ENCODE measurements at places on chromosomes 11 and 22.

- no peak for DNase-seq
Observed at GRCh38 chr11:119509282-119509841, 86.4 kb upstream of the THY1 start.

DNA sequence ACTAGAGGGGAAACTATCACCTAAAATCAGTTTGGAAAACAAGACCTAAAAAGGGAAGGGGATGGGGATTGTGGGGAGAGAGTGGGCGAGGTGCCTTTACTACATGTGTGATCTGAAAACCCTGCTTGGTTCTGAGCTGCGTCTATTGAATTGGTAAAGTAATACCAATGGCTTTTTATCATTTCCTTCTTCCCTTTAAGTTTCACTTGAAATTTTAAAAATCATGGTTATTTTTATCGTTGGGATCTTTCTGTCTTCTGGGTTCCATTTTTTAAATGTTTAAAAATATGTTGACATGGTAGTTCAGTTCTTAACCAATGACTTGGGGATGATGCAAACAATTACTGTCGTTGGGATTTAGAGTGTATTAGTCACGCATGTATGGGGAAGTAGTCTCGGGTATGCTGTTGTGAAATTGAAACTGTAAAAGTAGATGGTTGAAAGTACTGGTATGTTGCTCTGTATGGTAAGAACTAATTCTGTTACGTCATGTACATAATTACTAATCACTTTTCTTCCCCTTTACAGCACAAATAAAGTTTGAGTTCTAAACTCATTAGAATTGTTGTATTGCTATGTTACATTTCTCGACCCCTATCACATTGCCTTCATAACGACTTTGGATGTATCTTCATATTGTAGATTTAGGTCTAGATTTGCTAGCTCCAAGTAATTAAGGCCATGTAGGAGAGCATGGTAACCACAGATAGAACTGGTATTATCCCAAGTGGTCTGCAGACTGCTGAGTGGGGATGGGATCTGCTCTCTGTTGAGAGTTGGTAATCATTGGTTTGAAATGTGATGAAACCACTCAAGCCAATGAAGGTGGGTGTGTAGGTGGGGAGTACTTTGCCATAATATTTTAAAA is 3.6 kb downstream of the NEAT1 start:
- peak; percentile 87 for DNase-seq

DNA sequence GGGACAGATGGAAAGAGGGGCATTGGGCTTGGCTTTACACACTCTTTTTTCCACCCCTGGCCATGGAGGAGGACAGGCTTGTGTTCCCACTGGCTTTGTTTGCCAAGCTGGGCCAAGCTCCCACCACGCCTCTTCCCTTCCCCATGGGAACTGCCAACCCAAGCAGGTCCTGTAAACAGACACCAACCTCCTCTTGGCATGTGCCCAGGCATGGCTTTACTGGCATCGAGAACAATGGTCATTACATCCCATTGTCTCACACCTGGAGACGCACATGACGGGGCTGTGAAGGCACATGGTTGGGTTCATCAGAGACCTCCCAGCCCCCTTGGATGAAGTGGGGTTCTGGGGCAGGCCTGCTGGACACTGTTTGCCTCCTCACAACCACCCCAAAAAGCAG is 11.7 kb downstream of the SEC14L3 start:
- DNase-seq = no peak

DNA sequence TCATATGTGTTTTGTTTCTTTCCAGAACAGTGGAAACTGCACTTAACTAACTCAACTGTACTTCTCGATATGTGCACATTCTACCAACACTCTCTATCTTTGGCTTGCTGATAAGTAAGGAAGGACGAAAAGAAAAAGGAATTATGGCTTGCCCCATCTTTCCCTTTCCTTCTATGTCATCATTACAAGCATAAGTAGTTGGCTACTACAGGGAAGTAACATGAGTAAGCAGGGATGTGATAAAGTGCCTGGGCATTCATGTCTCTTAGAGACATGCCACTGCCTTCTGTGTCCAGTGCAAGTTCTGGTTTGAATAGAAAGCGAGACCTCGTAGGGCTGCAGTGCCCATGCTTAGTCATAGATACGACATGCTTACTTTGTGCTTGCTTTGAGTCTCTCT is 342.5 kb downstream of the ETS1 start:
- no peak for DNase-seq

DNA sequence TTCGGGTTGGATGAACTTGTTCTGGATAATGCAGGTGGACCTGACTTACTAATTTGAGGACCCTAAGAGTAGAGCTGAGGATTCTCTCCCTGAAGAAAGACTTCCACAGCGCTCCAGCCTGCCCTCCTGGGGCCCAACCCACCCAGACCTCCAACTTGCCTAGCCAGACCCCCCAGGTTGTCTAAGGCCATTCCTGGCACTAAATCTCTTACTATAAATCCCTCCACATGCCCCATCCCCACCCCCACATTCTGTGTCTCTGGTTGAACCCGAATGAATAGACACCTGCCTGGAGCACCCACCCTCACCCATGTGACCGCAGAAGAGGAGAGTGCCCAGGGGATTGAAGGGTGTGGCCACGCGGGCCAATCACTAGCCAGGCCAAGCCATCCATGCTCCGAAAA is 1480.0 kb downstream of the TBC1D22A start:
- no peak for DNase-seq

DNA sequence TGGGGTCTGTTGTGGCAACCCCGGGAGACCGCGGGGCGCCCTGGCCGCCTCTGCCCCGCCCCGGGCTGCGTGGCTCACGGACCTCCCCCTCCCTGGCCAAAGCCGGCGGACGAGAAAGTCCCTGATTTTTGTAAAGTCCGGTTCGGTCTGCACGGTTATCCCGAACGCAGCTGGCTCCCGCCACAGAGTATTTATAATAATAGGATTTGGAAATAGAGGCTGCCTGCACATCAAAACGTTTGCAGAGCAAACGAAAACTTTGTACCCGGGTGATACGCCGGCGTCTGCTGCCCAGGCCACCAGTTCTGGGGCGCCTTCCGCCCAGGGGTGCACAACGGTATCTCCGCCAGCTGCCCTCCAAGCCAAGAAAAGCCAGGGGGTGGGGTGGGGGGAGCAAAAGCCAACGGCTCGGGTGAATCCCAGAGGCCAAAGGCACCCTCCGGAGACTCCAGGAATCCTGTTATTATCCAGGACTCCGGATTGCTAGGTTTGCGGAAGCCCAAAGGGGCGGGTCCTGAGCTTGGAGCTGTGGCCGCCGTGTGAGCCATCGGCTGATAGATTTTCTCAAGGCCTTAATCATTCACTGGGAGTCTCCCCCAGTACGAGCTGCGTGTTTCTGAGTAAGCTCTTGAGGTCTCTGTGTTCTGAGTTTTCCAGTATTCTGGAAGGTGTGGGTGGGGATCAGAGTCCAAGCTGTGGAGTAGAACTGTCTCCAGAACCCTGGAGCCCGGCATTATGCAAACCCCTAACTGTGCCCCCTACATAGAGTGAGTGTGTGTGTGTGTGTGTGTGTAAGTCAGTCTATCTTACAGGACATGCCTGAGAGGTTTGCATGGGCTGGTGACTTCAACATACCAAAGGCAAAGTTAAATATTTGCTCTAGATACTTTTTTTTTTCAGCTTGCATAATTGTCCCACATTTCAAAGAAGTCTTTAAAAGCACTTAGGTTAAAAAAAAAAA is 673 bp upstream of the SHANK2 start:
- no peak for DNase-seq

DNA sequence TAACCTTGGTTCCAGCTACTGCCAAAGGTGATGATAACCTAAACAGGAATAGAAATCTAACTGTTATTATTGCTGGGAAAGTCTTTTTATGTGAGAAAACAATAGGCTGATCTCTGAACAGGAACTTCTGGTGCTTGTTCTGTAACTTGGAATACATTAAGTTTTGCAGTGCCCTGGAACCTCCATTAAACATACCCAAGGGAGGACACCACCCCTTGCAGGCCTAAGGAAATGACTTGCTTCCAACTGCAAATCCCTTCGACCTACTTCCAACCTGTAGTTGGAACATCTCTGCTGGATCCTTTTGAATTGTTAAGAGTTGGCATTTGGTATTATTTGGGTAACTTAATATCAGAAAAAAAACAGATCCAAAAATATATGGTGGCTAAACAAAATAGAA is 188.4 kb upstream of the API5 start:
- no peak for DNase-seq

- DNase-seq = peak; percentile 43
Observed at GRCh38 chr11:47523490-47524225, 29.3 kb downstream of the CELF1 start.

- no peak for DNase-seq
Observed at GRCh38 chr11:32821517-32821916, 8.2 kb upstream of the PRRG4 start.

DNA sequence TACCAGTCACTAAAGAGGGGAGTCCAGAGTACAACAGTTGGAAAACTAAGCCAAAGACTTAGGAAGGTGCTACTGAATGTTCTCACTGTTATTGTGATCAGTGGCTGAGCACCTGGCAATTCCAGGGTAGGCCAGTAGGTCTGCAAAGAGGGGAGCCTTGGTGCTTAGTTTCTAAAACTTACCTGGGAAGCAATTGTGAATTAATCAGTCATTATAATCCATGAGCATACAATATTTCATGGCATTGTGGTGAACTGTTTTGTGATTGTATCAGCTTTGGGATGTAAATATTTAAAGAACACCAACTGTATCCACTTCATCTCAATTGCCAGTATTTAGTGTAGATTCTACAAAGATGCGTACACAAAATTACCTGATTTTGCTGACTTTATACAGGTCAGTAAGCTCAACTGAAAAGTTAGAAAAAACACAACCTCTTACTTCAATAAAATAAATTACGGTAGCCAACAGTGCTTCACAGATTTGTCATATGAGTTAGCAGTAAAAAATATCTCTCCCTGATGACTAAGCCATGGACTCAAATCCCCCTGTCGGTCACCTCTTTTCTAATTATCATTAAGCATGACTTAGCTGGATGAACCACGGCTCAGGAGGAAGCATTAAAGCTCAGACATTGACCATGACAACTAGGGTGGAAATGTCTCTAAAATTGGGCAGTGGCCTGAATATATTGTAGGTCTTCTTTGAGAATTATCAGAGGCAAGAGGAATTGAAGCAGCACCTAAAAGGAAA is 30.8 kb upstream of the SORL1 start:
- no peak for DNase-seq

- DNase-seq = no peak
Observed at GRCh38 chr11:61297341-61297740, 2.2 kb upstream of the VWCE start.

Data from MM.1S (cell line).